ENCODE measurements at places on chromosomes 3 and 15.

DNA sequence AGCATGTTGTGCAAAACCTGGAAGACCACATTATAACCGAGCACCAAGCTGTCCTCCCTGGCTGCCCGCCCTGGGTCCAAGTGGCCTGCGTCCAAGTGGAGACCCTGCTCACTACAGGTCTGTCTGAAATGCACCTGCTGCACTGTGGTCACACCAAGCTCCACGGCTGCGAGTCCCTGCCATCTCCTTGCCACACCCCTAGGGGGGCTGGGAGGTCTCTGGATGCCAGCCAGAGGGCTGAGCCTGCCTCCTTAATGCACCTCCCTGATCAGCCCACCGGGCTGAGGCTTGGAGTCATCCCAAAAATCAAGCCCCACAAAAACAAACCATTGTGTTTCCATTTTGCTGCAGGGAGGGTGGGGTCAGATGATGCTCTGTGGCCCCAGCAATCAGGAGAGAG, 187.1 kb downstream of the MEGF11 start:
- no peak for DNase-seq

DNA sequence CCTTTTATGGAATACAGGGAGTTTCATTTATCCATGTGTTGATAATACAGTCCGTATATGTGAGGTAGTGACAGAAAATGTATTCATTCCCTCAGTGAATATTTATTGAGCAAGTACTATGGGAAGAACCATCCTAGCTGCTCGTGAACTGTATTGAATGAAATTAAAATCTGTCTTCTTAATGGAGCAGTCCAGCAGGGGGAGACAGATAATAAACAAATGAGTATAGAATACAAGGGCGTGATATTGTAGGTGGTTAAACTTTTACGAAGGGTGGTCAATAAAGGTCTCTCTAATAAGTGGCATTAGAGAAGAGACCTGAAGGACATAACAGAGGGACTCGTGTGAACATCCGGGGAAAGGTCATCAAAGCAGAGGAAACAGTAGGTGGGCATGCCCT, 62.7 kb upstream of the OSTN start:
- DNase-seq = peak; percentile 66

GRCh38 chr3:157335233-157336076, 101.2 kb upstream of the PTX3 start:
- peak; percentile 90 for DNase-seq

- peak; percentile 87 for DNase-seq
Observed at GRCh38 chr3:151085227-151085888, at the start of gene MED12L. Gene MED12L (plus strand): TSS chr3:151085664. CDS start chr3:151086927, 1,263 bp downstream.

DNA sequence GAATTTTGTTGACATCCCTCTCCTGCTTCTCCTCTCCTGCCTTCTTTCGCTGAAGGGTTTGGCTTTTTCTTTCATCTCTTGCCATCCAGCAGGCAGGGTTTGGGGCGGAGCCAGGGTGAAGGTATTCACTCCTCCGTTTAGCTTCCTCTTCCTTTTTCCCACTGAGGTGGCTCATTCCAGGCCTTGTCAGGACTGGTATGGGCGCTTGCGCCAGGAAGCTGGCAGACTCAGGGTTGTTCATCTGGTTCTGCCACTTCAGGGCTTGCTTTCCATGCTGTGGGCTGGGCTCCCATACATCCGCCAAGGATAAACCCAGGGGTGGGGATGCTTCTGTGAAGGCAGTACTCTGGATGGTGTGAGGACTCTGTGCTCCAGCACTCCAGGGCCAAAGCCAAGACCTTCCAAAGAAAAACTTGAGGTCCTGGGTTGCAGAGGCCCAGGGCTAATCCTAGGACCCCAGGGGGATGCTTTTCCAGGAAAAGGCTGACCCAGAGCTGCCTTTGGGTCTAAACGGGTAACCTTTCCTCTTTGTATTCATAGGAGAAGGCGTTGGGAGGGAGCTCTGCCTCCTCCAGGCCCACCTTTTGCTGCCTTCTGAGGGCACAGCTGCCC, 7.7 kb upstream of the AMOTL2 start:
- DNase-seq = no peak

- no peak for DNase-seq
Observed at GRCh38 chr15:69685512-69686452, 233.2 kb downstream of the RPLP1 start.

GRCh38 chr3:142278451-142278850, 53.1 kb upstream of the GK5 start:
- no peak for DNase-seq

GRCh38 chr15:95492388-95493070, 838.0 kb upstream of the NR2F2 start:
- DNase-seq = no peak

DNA sequence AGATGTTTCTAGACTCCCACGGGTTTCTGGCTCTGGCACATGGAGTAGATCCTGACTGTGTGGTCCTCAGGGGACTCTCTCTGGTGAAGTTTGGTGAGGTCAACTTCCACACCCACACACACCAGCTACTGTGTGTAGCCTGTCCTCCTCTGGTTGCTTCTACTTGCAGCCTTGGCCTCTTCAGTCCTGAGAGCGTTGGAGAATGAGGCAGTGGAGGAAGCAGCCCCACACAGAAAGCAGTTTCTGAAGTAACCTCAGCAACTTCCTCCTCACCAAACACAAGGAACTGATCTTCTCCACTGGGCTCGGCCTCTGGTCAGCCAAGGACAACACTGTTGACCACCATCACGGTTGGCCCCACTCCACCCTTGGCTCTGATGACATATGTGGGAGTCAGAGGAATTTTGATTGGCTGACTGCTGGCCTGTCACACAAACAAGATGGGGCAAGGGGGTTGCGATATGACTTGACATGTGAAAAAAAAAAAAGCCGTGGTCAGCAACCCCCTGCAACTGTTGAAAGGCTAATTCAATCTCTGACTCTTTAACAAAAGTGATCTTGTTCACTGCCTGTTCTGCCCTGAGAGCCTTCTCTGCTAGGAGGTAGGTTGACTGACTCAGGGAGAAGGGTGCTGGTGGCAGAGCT, 19.6 kb downstream of the CD86 start:
- no peak for DNase-seq

DNA sequence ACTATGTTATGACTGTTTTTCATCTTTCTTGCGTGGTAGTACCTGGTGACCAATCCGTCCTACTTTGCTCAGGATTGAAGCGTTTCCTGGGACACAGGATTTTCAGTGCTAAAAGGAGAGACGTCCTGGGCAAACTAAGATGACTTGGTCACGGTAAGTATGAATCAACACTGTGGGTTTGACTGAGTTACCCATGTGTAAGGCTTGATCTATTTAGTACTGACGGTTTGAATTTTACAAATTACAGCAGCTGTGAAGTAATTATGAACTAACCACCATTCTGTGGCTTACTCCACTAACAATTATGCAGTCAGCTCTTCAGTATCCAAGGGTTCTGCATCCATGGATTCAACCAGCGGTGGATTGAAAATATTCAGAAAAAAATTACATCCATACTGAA, 172.9 kb upstream of the FEZF2 start:
- no peak for DNase-seq

- DNase-seq = no peak
Observed at GRCh38 chr15:74157868-74158827, 15.4 kb upstream of the ISLR start.

DNA sequence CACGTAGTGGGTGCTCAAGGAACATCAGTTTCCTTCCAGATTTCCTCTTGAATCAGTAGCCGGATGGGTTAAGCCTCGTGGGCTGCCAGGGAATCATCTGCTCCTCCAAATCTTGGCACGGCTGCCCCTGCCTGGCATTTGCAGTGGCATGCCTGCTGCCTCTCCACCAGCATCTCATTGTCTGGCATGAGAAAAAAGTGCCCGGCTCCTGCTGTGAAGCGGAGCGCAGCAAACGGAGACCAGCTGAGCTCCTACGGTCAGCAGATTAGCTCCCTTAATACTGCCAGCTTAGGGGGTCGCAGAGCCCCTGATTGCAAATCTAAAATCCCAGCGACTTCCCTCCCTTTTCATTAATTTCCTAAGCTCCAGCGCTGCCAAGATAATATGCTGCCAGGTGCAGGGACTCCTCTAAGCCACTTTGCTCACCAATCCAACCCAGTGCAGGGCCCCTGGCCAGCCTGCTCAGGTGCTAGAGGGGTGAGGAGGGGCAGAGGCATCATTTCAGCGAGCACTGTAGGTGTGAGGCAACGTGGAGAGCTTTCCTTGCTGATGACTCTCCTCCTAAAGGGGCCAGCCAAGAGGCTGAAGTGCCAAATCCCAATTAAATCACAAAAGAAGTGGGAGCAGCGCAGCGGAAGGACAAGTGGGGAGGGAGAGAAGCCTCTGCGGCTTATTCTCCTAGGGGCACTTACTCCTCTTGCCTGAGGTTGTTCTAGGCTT, 49.6 kb upstream of the ST8SIA2 start:
- DNase-seq = peak; percentile 86

GRCh38 chr3:14279626-14280061, 101.0 kb downstream of the LSM3 start:
- no peak for DNase-seq

DNA sequence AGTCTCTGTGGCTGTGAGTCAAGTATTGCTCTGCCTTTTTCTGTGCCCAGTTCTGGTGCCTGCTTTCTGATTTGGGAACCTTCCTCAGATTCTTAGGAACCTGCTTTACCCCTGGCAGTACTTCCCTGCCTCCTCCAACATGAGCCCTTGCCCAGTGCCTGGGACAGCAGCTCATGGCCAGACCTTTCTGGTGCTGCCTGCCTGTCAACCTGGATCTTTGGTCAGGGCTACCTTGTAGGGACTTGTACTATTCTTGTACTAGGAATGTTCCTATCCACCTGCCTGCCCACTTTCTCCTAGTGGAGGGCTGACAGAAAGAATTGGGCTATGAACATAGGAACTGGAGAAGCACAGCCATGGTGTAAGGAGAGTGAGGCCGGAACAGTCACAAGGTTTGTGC, 28.8 kb upstream of the EPHB1 start:
- DNase-seq = no peak

- DNase-seq = no peak
Observed at GRCh38 chr15:71149646-71150557, 34.6 kb downstream of the THSD4 start.

DNA sequence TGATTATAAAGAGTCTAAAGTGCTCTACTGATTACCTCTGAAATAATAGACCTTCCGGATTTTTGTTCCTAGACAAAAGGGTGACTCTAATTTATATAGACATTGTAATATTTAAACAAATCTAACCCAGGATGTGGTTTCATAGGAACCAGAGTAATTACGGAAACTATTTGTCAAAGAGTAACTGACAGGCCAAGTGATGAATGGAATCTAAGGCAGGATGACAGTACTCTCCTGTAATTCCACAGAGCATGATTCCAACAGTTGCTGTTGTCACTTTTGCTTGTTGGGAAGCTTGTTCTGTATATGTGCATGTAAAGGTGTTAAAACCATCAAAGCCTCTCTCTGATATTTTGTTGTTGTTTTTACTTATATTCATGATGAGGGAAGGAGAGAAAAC, 1141.0 kb downstream of the IGSF11 start:
- DNase-seq = no peak

DNA sequence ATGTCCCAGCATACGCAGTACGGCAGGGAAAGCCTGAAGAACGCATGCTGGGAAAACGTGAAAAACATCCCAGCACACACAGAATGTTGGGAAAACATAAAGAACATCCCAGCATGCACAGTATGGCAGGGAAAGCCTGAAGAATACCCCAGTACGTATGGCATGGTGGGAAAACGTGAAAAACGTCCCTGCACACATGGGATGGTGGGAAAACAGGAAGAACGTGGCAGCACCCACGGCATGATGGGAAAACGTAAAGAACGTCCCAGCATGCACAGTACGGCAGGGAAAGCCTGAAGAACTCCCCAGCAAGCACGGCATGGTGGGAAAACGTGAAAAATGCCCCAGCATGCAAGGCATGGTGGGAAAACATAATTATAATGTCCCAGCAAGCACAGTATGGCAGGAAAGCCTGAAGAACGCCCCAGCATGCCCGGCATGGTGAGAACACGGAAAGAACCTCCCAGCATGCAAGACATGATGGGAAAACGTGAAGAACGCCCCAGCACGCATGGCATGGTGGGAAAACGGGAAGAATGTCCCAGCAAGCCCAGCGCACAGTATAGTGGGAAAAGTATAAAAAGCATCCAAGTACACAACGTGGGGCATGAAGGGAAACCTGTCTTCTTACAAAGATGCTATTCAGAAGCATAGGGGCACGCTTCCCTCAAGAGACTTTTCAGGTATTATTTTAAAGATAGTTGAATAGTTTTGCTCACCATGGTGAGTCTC, 128.3 kb downstream of the OCA2 start:
- DNase-seq = no peak
